ENCODE measurements at places on chromosomes 3 and 15. TPM values are rescaled to one million over a fixed set of nuclear protein-coding genes. Genes with fewer than 3 reads are reported as not detected.

SLC22A13 gene
- 0.17 TPM for total RNA-seq

AMIGO3 gene
- total RNA-seq: not detected

PLCH1 gene
- total RNA-seq: 0.81 TPM

CKMT1A gene
- 1.2 TPM for total RNA-seq

INKA1 gene
- 0.26 TPM for total RNA-seq

NPAP1 gene
- total RNA-seq: not detected

CHRM5 gene
- not detected for total RNA-seq

DNA sequence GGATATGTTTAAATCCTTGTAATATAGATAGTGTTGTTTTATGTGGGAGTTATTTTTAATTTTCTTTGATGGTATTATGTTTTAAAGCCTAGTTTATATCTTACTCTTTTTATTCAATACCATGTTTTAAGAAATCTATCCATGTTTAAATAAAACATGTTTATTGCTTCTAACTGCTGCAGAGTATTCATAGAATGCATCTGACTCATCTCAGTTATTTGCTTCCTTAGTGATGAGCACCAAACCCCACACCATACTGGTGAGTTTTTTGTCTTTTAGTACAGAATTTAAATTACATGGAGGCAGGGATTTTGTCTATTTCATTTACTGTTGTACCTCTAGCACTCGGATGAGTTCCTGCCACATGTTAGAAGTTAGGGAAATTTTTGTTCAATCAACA is 209.2 kb downstream of the NSUN3 start:
- no peak for DNase-seq

- DNase-seq: no peak
Observed at GRCh38 chr3:120170223-120170622, 76.0 kb upstream of the GSK3B start.

- DNase-seq: no peak
Observed at GRCh38 chr3:57029924-57030323, 30.5 kb upstream of the SPATA12 start.

DNA sequence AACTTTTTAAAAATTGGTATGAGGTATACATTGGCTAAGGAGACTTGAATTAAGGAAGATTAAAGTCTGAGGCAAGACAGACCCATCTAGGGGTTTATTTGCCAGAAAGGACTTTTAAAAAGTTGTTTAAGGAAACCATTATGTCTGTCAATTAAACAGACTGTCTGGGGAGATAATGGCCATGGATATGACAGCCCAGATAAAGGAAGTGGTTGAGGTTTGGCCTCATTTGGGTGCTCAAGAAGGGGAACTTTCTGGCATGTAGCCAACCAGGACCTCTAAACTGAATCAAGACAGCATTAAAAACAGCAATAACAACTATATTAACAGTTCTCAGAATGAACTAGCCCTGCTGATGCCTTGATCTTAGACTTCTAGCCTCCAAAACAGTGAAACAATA is 9.9 kb upstream of the CD200R1L start:
- no peak for DNase-seq

DNA sequence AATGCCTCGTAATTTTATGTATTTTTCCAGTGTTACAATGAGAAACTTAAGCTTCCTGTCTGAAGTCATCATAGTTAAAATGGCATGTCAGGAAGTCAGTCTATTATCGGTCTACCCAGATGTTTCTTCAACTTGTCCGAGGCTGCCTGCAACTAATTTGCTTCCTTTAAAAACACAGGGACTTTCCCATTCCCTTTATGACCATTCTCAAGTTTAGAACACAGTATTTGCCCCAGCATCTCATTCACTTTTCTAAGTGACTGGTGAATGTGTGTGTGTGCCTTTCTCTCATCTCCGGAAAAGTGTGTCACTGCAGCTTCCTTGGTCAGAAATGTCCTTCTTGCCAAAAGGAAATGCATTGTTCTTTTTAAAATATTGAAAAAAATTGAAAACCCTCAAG is 466.6 kb downstream of the RAP2B start:
- DNase-seq: no peak

- DNase-seq: no peak
Observed at GRCh38 chr15:101390060-101390459, 95.0 kb upstream of the SNRPA1 start.

DNA sequence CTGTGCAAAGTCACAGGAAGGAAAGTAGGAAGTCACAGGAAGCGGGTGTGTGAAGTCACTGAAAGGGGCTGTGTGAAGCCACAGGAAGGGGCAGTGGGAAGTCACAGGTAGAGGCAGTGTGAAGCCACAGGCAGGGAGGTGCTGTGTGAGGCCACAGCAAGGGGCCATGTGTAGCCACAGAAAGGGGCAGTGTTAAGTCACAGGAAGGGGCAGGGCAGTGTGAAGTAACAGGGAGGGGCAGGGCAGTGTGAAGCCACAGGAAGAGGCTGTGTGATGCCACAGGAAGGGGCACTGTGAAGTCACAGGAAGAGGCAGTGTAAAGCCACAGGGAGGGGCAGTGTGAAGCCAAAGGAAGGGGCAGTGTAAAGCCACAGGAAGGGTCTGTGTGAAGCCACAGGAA is 36.5 kb downstream of the GASK1A start:
- DNase-seq: no peak

DNA sequence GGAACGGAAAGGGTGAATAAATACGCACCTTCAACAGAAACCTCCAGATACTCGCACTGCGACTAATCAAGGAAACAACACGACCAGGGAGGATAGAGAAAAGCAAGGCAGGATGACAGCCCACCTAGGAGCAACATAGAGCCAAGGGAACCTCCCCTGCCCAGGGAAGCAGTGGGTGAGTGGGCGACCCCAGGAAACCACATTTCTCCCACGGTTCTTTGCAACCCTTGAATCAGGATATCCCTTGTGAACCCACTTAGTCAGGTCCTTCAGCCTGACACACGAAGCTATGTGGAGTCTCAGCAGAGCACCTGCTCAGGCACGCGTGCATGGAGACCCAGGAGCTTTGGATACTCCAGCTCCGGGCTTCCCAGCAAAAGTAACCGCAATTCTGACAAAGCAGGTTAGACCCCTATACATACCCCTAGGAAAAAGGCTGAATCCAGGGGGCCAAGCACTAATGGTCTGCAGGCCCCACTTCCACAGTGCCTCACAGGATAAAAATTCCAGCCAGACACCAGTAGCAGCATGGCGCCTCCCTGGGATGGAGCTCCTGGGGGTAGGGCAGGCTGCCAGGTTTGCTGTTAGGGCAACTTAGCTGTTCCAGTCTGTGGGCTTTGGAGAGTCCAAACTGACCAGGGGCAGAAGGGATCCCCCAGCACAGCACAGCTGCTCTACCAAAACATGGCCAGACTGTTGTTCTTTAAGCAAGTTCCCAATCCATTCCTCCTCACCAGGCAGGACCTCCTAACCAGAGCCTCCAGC is 38.4 kb upstream of the PXYLP1 start:
- no peak for DNase-seq

GRCh38 chr3:158273656-158274055 is 163.8 kb downstream of the RSRC1 start:
- no peak for DNase-seq

GRCh38 chr3:184565421-184566211 is 4.0 kb downstream of the EPHB3 start:
- no peak for DNase-seq

DNA sequence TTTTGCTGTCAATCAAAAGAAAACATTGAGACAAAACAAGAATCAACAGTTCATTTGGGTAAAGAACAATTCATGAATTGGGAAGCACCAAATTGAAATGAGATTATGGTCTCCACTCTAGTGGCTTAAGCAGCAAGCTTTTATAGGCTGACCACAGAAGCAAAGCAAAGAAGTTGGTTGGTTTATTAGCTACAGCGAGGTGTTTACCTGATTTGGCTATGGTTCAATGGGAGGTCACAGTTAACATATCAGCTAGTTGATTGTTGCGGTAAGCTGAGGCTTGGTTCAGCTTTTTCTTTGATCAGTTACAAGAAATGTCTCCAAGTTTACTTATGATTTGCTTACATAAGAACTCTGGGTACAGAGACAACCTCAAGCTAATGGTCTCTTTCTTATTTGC is 640.5 kb upstream of the GOLIM4 start:
- DNase-seq: no peak

- no peak for DNase-seq
Observed at GRCh38 chr3:172311217-172311616, 137.0 kb downstream of the GHSR start.

DNA sequence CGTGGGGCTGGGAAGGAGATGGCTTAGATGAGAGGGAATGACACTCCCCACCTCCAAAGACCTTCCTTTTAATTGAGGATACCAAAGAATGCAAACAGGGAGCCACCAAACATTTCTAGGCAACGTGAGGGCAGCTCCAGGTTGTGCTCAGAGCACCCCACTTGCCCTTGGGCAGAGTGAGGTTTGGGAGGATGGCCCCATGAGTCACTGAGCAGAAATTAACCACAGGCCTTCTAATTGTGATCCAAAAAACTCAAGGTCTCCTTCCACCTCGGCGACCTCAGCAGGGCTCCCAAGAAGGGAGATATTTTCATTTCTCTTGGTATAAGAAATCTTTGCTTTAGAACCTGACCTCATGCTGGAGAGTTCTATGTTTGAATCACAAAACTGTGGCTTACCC is 305.0 kb upstream of the TPM1 start:
- no peak for DNase-seq

GRCh38 chr3:176286476-176287085 is 910.7 kb downstream of the TBL1XR1 start:
- DNase-seq: no peak

GRCh38 chr3:120192579-120192978 is 92.4 kb downstream of the GPR156 start:
- no peak for DNase-seq

- no peak for DNase-seq
Observed at GRCh38 chr15:71485094-71485693, 325.2 kb upstream of the NR2E3 start.

Measured in NCI-H460 (cell line).